ENCODE measurements at places on chromosomes 5 and 9.

GRCh38 chr5:125032286-125032685 lies 285.8 kb upstream of the ZNF608 start:
- no peak for DNase-seq

DNA sequence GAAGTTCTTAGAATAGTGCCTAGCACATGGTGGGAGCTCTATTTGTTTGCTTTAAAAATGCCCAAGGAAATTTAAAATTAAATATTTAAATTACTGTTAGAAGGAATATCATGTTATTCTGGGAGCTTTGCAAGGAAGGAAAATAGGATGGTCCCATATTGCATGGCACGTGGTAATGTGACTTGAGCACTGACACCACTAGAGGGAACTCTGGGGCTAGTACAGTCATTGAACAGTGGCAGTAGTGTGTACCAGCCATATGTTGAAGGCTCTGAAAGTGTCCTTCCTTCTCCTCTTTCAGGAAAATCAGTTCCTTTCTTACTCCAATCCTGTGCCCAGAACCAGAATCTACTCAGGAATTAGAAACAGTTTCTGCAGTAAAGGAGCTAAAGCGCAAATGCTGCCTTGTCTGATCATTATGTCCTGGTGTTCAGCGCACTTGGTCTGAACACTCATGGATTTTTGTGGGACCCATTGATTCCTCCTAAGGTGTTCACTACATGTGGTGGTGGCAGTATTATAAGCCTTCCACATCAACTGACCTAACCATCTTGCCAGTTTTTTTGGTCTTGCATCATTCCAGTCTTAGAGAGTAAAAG lies 54.1 kb downstream of the GDA start:
- peak; percentile 43 for DNase-seq

DNA sequence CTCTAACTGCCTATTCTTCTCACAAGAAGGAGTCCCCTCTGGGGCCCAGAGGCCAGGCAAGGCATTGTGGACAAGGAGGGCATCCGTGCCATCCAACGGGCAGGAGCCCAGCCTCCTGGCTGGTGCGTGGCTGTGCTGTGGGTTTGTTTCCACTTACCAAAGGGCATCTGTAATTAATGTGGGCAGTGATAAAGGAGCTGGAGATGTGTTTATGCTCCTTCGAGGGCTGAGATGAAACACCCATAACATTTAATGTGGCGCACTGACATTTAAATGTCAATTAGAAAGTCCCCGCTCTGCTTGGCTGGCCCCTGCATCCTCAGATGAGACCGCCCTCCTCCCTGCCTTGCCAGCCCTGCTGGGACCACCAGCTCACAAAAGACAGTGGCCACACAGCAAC lies 57.1 kb downstream of the KCNIP1 start:
- DNase-seq, result no peak

DNA sequence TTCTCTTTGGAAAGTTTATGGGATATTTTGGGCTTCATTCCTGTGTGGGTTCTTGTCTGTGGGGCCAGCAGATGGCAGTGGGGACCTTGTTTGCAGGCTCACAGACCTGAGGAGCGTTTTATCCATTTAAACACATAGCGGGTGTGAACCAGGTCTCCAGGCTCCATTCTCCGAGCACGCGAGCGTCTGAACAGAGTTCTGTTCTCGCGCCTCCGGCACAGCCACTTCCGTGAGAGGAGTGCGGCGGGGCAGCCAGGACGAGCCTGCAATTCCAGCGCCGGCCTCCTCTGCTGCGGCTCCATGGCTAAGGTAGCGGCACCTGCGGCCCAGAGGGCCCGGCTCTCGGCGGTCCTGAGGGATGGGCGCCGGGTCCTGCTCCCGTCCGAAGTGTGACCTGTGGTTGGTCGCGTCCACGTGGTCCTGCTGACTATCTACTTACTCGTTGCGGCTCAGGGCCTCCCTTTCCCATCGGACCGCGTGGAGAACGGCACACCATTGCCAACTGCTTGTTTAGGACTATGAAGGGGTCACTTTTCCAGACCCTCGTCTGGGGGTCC lies 7.3 kb downstream of the NRARP start:
- DNase-seq, result no peak
